NCI-H526 (cell line): ENCODE measurements at places on chromosomes 6 and 20.

GRCh38 chr20:3068986-3069900 lies 2.2 kb upstream of the OXT start:
- DNase-seq: peak; percentile 58

GRCh38 chr6:14035071-14035847 lies 82.3 kb upstream of the CD83 start:
- DNase-seq: no peak

DNA sequence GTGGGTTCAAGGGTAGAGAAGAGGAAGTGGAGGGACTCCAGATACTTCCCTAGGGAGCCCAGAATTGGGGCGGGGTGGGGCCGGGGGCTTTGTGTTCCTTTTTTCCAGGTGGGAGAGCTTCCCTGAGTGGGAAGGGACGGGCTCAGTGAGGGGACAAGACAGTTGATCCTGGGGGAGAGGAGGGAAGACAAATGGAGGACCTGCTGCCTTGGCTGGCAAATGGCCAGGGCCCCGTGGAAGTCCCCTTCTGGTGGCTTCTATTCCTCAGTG lies 2.6 kb downstream of the CTSZ start:
- DNase-seq: no peak

DNA sequence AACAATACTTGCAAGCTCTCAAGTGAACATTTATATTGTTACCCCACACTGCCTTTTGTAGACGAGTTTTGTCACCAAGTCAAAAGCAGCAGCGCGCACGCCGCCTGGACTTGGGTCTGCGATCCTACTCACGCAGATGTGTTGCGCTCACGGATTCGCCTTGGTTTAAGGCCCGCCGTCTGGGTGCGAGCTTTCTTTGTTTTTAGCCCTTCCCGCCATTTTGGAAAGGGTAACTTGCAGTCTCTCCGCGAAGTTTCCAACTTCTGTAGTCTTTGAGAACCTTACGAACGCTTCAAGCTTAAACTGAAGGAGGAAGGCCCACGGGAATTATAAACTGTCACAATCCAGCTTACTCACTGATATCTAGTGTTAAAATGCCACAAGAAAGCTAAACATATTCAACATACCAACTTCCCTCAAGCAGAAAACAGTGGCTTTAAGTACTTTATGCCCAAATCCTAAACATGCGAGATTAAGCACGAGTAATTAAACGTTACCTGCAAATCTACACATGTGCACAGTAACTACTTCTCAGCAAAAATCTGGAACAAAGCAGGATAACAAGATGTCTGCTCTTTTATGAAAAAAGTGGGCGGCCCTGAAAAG lies 80.4 kb upstream of the BTN3A2 start:
- peak; percentile 30 for DNase-seq

DNA sequence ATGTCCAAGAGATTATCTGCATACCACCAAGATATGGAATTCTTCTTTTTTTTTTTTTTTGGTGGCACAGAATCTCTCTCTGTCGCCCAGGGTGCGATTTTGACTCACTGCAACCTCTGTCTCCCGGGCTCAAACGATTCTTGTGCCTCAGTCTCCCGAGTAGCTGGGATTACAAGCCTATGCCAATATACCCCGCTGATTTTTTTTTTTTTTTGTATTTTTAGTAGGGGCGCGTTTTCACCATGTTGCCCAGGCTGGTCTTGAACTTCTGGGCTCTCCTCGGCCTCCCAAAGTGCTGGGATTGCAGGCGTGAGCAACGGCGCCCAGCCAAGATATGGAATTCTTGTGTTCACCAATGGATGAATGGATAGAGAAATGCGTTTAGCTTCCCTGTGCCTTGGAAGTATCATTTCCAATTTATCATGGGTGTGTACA lies 31.0 kb downstream of the POM121L2 start:
- no peak for DNase-seq

DNA sequence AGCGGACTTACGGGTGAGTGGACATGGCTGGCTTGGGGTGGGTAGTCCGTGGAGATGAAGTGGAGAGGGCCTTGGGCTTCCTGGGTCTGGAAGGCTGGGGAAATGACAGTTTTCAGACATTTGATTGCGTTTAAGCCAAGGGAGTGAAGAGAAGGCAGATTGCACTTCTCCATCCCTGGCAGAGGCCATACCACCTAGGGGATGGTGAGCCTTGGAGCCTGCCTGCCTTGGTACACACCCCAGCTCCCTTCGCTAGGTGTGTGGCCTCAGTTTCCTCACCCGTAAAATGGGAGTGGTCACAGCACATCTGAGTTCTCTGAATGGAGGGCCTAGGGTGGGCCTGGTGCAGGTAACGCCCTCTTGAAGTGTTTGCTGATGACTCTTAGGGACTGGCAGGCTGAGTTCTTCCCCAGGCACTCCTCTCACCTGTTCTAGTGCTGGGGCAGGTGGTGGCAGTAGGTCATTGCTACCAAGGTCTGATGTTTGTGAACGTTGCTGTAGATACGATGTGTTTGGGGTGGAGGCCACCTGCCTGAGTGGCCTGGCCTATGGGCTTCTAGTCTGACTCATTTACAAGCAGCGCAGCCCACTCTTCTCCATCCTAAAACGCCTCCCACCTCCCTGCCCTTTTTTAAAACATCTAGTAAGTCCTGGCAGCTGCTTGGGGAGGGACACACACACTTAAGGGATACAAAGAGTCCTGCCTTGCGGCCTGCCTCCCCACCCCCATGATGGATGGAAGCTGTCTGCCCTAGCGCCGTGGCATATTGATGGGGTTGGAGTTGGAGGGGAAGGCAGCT lies 2.3 kb downstream of the RBM38 start:
- no peak for DNase-seq

- DNase-seq: no peak
These were observed 97.3 kb downstream of the RPP40 start for GRCh38 chr6:4906293-4907276.

DNA sequence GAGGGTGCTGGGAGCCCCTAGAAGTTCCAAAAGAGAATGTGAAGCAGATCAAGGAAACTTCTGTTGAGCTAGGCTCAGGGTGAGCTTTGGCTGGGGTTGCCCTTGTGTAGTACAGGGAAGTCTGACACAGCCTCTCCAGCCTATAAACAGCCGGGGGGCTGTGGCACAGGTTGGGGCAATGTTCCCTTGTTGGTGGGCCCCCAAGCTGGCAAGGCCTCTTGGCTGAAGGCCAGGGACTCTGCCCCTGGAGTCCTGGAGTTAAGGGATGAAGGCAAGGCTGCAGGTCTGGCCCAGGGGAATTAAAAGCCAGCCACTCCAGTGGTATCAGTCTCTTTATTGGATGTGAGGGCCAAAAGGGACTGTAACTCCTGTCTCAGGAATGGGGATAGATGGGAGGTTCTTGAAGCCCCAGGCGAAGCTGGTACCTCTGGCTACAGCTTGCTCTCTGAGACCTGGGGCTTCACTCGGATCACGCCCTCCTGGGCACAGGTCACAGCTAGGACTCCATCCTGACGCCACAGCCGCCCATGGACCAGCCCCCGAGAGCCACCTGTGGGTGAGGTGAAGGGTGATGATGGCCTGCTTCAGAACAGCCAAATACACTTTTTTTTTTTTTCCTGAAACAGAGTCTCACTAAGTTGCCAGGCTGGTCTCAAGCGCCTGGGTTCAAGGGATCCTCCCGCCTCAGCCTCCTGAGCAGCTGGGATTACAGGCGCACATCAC lies 8.0 kb downstream of the SNX21 start:
- DNase-seq: no peak

GRCh38 chr20:1505361-1505760 lies 14.1 kb upstream of the SIRPB2 start:
- DNase-seq: no peak

DNA sequence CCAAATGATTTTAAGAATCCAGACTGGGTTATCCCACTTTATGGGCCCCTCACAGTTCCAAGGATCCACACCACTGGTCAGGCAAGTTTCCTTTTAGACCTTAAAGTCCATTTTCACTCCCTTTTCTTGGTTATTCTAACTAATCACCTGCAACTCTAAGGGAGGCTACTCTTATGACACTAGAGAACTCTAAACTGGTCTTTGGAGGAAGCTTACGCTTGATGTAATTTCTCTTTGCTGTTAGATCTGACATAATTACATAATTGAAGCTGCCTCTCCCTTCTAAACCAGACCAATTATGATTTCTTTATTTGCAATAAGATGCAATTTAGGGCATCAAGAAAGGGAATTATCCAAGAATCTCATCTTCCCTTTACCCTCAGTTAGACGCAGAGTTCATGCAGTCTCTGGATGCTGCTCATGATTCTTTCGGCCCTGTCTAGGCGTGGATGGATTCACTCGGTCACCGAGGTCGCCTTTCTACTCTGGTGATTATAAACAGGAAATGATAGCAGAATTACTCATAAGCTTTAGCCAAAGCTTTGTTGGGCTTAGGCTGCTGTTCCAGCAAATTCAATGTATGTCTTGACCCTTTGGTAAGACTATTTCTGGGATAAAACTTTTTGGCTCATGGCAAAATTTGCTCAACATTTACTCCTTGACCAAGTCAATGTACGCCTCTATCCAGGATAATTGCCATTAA lies 166.4 kb upstream of the PRND start:
- DNase-seq: no peak

- peak; percentile 69 for DNase-seq
These were observed 110.9 kb downstream of the HFE start for GRCh38 chr6:26197933-26198721.

DNA sequence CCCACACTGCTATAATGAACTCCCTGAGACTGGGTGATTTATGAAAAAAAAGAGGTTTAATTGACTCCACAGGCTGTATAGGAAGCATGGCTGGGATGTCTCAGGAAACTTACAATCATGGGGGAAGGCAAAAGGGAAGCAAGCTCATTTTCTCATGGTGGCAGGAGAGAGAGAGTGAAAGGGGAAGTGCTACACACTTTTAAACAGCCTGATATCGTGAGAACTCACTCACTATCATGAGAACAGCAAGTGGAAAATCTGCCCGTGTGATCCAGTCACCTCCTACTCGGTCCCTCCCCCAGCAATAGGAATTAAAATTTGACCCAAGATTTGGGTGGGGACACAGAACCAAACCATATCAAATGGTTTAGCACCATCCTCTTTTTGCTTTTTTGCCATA lies 116.6 kb upstream of the CEP162 start:
- no peak for DNase-seq

- DNase-seq: peak; percentile 95
These were observed 5.9 kb downstream of the TP53INP2 start for GRCh38 chr20:34709831-34710567.

DNA sequence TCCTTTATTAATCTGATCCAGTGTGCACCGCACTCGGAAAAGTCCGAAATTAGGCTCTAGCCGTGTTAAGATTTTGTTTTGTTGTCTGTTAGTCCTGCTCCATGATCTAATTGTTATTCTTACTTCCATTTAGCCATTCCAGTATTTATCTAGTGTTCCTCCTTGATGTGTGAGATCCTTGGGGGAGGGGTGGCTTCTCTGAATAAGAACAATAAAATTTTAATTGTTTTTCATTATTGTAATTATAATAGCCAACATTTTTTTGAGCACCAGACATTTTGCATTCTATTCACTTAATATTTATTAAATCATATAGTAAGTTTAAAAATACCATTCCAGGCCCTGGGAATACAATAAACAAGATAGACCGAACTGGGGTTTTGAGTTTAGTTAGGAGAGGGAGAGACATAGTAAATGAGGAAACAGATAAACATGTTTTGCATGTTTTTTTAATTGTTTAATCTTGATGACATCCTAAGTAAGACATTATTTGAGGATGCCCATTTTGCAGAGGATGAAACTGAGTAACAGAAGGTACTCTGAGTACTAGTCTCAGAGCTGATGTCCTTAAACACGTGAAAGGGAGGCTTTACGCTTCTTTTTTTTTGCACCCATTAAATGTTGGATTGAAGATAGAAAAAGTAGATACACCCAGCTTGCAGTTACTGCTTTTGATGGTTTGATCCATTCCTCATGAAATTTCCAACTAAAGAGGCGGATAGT lies 1.2 kb downstream of the CBFA2T2 start:
- no peak for DNase-seq

GRCh38 chr6:85435851-85436250 lies 14.0 kb upstream of the NT5E start:
- DNase-seq: no peak

GRCh38 chr6:44002593-44003344 lies 124.5 kb downstream of the MRPL14 start:
- peak; percentile 88 for DNase-seq

DNA sequence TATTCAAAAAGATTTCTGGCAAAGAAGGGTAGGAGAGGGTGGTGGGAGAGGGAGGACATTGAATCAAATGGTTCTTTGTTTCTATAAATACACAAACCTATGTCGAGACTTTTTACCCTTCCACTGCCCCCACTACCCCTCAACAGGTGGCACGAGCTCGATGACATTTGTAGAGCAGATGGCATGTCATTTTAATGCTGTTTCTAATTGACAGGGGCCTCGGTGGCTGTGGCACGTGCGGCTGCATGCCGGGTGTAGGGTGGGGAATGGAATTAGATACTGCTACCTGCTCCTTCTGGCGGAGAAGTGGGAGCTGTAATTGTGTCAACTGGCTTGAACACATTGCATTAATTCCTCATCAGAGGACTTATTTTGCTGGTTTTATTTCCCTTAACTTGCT lies 29.1 kb upstream of the SASH1 start:
- DNase-seq: no peak

DNA sequence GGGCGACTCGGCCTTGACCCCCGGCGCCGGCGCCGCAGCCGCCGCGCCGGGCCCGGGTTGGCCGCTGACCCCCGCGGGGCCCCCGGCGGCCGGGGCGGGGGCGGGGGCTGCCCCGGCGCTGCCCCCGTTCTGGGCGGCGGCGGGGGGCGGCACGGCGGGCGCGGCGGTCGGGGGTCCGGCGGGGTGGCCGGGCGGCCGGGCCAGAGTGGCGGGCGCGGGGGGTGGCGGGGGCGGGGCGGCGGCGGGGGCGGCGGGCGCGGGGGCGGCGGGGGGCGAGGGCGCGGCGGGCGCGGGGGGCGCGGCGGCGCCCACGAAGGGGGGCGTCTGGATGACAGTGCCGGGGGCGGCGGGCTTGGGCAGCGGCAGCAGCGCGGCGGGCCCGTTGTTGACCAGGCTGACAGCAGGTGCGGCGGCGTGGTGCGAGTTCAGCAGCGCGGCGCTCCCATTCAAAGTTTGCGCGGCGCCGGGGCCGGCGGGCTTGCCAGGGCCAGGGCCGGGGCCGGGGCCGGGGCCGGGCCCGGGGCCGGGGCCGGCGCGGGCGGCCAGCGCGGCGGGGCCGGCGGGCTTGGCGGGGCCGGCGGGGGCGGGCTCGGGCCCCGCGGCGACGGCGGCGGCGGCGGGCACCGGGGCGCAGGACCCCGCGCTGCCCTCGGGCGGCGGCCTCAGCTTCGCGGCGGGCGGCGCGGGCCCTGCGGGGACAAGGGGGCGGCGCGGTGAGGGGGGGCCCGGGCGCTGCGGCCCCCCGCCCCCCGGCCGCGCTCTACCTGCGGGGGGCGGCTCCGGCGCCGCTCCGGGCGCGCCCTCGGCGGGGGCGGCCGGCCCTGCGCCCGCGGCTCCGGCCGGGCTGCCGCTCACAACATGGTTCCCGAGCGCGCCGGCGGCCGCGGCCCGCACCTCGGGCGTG lies 659 bp downstream of the TAF4 start:
- peak; percentile 65 for DNase-seq

- DNase-seq: peak; percentile 1
These were observed 844.3 kb upstream of the MANEA start for GRCh38 chr6:94733066-94733465.
